ENCODE measurements at places on chromosomes 4 and X.

- H3K27ac ChIP-seq, result no peak overlapping the region
- no peak for DNase-seq
- H3K4me1 ChIP-seq, result no peaks in the 10 kb centered on the region
- peaks cover 1% of the 10 kb centered on the region for H3K36me3 ChIP-seq
- H3K27me3 ChIP-seq, result peaks cover 5% of the 10 kb centered on the region
Measured at GRCh38 chr4:7546809-7547367, 112.2 kb upstream of the PSAPL1 start.

DNA sequence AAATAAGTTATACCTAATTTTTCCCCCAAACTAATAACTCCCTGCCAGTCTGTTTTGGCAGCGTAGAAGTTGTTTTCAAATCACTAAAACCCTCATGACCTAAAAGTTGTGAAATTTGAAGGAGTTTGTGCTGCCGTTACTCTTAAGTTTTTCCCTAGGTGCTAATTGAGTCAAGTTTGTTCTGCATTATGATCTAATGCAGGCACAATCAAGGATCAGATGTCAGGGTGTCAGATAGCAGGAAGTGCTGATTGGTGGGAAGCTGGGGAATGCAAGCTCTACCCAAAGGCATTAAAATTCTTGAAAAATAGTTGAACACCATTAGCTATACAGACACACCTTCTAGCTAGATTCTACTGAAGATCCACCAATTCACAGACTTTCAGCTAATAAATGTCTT, 51.9 kb downstream of the ARX start:
- no peaks in the 10 kb centered on the region for H3K4me1 ChIP-seq
- no peak overlapping the region for H3K27ac ChIP-seq
- no peaks in the 10 kb centered on the region for H3K27me3 ChIP-seq
- no peak for DNase-seq
- H3K36me3 ChIP-seq, result peaks cover 4% of the 10 kb centered on the region

DNA sequence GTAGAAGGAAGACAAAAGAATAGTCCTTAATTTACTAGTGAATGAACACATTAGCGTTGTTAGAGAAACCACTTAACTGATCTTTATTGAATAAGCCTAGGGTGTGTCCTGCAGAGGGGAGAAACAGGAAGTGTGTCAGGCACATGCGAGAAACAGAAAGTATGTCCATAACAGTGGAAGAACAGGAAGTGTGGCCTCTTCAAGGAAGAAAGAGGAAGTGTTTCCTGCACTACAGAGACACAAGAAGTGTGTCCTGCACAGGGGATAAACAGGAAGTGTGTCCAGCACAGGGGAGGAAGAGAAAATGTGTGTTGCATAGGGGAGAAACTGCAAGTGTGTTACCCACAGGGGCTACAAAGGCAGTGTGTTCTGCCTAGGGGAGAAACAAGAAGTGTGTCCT, 539.6 kb upstream of the PRKX start:
- no peak overlapping the region for H3K4me3 ChIP-seq
- H3K36me3 ChIP-seq, result no peaks in the 10 kb centered on the region
- H3K4me1 ChIP-seq, result peaks cover 6% of the 10 kb centered on the region

GRCh38 chr4:121794505-121795188, 6.5 kb upstream of the EXOSC9 start:
- H3K27me3 ChIP-seq, result peaks cover 5% of the 10 kb centered on the region
- DNase-seq, result no peak
- no peaks in the 10 kb centered on the region for H3K36me3 ChIP-seq
- peaks cover 8% of the 10 kb centered on the region for H3K4me1 ChIP-seq
- H3K4me3 ChIP-seq, result no peak overlapping the region
- peak overlapping the region; percentile 53 for H3K27ac ChIP-seq

GRCh38 chr4:10015140-10015753, 6.0 kb downstream of the SLC2A9 start:
- H3K4me1 ChIP-seq, result peaks cover 8% of the 10 kb centered on the region
- H3K27ac ChIP-seq, result no peak overlapping the region
- no peak for DNase-seq
- no peak overlapping the region for H3K4me3 ChIP-seq

DNA sequence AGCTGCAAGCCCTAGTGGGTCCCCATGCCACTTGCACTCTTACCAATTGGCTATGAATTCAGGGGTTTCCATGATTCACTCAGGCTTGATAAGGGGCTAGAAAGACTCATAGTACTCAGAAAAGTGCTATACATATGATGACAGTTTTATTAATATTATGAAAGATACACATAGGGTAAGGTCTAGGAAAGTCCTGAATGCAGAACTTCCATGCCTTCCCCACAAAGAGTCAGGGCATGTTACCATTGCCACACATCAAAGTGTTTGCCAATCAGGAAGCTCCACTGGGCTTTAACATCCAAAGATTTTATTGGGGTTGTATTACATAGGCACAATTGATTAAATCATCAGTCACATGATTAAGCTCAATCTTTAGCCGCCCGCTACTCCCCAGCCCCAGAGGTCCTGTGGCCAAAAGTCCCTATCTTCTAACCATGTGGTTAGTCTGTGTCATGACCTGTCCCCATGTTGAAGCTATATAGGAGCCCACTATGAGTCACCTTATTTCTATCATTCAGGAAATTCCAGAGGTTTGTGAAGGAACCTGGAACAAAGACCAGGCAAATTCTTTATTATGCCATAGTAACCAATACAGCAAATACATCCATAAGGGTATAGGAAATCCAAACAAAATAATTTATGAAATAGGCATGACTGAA, 635.6 kb downstream of the STPG2 start:
- H3K36me3 ChIP-seq, result no peaks in the 10 kb centered on the region
- no peak for DNase-seq
- no peaks in the 10 kb centered on the region for H3K27me3 ChIP-seq
- H3K4me1 ChIP-seq, result no peaks in the 10 kb centered on the region
- no peak overlapping the region for H3K4me3 ChIP-seq
- H3K27ac ChIP-seq, result no peak overlapping the region

DNA sequence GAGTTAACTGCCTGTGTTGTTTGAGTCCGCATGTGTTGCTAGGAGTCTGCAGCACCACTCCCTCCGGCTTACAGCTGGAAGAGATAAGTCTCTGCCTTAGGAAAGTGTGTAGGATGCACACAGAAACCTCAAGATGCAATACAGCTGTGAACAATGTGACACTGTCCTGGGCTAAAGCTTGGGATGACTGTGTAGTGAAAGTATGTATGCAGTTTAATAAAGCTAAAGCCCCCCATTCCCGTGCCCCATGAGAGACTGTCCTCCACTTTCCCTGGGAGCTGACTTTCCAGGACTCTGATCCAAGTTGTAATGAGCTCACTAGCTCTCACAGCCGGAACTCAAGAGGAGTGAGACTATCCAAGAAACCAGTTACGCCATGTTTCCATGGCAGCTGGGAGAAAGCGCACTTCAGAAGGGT, 156.6 kb upstream of the FTHL17 start:
- peak overlapping the region; percentile 53 for H3K4me3 ChIP-seq
- peaks cover 10% of the 10 kb centered on the region for H3K4me1 ChIP-seq
- H3K27me3 ChIP-seq, result no peaks in the 10 kb centered on the region
- no peak for DNase-seq
- peaks cover 2% of the 10 kb centered on the region for H3K36me3 ChIP-seq

DNA sequence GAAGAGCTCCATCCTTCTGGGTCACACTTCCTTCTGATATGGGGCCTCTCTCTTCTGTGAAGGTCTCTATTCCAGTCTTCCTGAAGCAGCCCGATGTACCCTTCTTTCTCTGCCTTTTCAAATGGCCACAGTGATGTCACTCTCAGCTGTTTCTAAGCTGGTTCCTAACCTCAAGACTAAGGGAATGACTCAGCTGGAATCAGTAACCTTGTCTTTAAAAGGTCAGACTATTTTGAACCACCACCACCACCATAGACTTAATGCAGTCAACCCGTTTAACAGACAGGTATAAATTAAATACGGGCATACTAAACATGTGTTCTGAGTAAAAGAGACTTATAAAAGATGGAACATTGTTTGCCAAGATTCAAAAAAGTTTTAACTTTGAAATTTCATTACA, 121.0 kb downstream of the PPA2 start:
- H3K27me3 ChIP-seq, result no peaks in the 10 kb centered on the region
- H3K4me1 ChIP-seq, result peaks cover 3% of the 10 kb centered on the region
- H3K4me3 ChIP-seq, result no peak overlapping the region
- H3K36me3 ChIP-seq, result no peaks in the 10 kb centered on the region
- no peak overlapping the region for H3K27ac ChIP-seq

DNA sequence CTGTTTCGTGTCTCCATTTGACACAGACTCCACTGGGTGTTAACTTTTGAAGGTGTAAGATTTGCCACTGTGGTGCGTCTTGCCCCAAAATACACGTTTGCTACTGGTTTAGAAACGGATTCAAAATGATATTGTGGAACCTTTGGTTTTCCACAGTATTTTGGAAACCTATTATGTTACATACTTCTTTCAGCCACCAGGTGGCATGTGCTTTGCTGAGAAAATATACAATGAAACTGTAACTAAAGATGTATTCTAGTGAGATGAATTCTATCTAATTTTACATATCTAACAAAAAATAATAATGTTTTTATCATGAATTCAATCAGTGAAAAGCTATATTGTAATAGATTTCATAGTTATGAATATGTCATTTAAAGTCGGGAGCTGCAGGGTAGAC, 28.4 kb upstream of the SLITRK4 start:
- no peaks in the 10 kb centered on the region for H3K27me3 ChIP-seq
- no peaks in the 10 kb centered on the region for H3K4me1 ChIP-seq
- no peak overlapping the region for H3K4me3 ChIP-seq

DNA sequence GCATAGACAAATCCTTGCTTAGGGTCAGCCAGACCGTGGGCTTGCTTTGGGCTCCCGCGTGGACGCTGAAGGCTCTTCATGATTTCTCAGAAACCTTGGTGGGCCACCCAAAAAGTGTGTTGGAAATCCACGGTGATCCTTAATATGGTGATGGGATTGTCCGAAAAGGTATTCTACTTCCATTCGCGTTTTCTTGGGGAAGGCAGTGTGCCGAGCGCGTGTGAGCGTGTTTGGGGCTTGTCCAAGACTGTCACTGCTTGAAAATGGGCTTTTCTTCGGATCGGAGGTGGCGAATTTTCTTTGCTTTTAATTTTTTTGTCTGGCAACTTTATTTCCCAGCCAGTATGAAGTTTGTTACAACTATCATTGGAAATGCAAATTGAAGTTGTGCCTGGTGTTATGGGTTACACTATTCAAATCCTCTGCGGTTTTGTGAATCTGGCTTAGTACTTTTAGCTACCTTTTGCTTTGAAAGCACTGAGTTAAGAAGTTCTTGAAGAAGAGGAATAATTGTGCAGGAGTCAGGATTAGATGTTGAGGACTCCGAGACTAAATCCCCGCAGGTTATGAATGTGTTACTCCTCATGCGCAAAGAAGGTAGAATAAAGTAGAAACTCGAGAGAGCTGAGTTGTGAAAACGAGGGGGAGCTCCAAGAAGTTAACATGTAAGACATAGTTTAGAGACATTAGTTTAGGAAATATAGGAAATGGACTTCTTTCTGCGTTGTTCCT, 3.2 kb downstream of the SPRY1 start:
- H3K27me3 ChIP-seq, result peaks cover 19% of the 10 kb centered on the region
- H3K4me3 ChIP-seq, result peak overlapping the region; percentile 81
- DNase-seq, result no peak
- peaks cover 14% of the 10 kb centered on the region for H3K4me1 ChIP-seq
- no peak overlapping the region for H3K27ac ChIP-seq

DNA sequence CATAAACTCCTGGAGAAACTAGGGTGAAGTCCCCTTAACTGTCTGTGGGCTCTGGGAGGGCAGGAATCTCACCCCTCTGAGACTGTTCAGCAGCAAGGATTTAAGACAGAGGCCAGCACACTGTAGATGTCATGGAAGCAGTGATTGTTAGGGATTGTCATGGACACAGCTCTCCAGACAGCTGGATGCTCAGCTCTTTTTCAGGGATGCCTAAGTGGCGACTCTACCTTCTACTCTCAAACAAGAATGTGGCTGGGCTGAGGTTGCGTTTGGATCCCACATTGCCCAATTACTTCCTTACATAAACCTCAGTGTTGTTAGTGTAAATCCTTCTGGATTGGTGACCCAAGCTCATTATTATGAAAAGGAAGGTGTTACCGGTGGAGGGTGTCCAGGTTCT, 291.9 kb upstream of the VCX3A start:
- H3K4me3 ChIP-seq, result no peak overlapping the region
- DNase-seq, result no peak
- H3K4me1 ChIP-seq, result no peaks in the 10 kb centered on the region
- H3K27ac ChIP-seq, result no peak overlapping the region
- no peaks in the 10 kb centered on the region for H3K36me3 ChIP-seq

DNA sequence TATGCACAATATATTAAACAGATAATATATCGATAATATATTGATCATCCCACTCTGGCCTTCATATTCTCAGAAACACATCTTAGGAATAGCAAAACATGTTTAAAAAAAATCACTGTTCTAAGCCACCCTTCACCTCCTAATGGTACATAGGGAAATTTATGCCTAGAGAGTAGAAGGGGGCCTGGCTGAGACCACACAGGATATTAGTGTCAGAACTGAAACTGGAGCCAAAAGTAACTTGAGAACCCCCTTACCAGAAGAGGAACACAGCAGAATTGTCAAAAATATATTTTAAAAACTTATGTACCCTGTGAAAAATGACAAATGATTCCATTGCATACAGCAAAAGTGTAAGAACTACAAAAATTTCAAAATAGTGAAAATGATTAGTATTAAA, 173.1 kb downstream of the VSIG4 start:
- peaks cover 10% of the 10 kb centered on the region for H3K4me1 ChIP-seq
- no peak overlapping the region for H3K27ac ChIP-seq
- DNase-seq, result no peak
- no peaks in the 10 kb centered on the region for H3K36me3 ChIP-seq
- peaks cover 2% of the 10 kb centered on the region for H3K27me3 ChIP-seq

- no peaks in the 10 kb centered on the region for H3K4me1 ChIP-seq
- DNase-seq, result no peak
- H3K4me3 ChIP-seq, result no peak overlapping the region
- peaks cover 3% of the 10 kb centered on the region for H3K27me3 ChIP-seq
Measured at GRCh38 chr4:143026459-143027170, 158.1 kb upstream of the USP38 start.

GRCh38 chr4:125765941-125766340, 451.2 kb downstream of the FAT4 start:
- H3K36me3 ChIP-seq, result no peaks in the 10 kb centered on the region
- no peaks in the 10 kb centered on the region for H3K4me1 ChIP-seq
- H3K27ac ChIP-seq, result no peak overlapping the region
- H3K27me3 ChIP-seq, result no peaks in the 10 kb centered on the region
- no peak for DNase-seq

- no peaks in the 10 kb centered on the region for H3K36me3 ChIP-seq
- DNase-seq, result no peak
- H3K27ac ChIP-seq, result no peak overlapping the region
- no peak overlapping the region for H3K4me3 ChIP-seq
- H3K27me3 ChIP-seq, result no peaks in the 10 kb centered on the region
- no peaks in the 10 kb centered on the region for H3K4me1 ChIP-seq
Measured at GRCh38 chr4:179843370-179843769, 2399.8 kb upstream of the TENM3 start.

DNA sequence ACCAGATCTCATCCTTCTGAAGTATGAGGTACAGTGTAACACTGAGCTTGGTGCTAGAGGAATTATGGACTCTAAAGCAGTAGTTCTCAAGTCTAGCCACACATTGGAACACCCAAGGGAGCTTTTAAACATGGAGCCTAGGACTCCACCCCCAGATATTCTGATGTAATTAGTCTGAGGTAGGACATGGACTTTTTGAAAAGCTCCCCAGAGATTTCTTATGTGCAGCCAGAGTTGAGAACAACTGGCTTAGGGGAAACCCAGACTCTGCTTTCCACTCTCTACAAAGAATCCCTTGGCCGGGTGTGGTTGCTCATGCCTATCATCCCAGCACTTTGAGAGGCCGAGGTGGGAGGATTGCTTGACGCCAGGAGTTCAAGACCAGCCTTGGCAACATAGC, 11.6 kb upstream of the GDPD2 start:
- no peak for DNase-seq
- H3K27ac ChIP-seq, result no peak overlapping the region
- H3K4me3 ChIP-seq, result no peak overlapping the region
- no peaks in the 10 kb centered on the region for H3K4me1 ChIP-seq

Data from memory B cell (primary cell).